ENCODE measurements at places on chromosomes 6 and 20. TPM values are rescaled to one million over a fixed set of nuclear protein-coding genes. Genes with fewer than 3 reads are reported as not detected.

The CST4 gene
- not detected for total RNA-seq

- H3K27ac ChIP-seq = no peak overlapping the region
- peak overlapping the region; percentile 74 for H3K4me3 ChIP-seq
- H3K27me3 ChIP-seq = peaks cover 26% of the 10 kb centered on the region
- DNase-seq = peak; percentile 5
These were observed 1.1 kb upstream of the SLC22A23 start for GRCh38 chr6:3457710-3458602.

DNA sequence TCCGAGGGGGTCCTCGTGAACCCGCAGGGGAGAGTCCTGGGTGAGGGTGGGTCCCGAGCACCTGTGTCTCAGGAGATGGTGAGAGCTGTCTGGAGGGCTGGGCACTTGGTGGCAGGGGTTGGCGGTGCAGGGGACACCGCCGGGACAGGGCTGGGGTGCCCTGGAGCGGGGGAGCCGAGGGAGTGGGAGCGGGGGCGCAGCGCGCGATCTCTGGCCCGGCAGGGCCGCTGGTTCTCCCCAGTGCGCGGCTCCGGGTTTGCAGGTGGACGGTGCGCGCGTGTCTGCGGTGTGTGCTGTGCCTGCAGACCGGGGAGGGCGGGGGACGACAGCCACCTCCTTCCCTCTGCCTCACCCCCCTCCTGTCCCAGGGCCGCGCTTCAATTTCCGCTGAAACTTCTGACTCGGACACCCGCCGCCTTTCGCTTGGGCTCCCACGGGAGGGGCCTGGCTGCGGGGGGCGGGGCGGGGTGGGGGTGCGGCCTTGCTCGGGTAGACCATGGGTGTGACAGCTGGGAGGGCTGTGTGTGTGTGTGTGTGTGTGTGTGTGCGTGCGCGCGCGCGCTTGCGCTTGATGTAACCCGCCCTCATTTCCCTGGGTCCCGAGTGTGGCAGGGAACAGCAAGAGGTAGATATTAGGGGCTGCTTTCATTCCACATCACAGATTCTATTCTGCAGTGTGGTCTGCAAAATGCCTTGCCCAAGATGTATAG lies 1.2 kb downstream of the TRIB3 start:
- peak overlapping the region; percentile 87 for H3K4me3 ChIP-seq
- peak; percentile 88 for DNase-seq
- H3K36me3 ChIP-seq = peaks cover 27% of the 10 kb centered on the region
- peaks cover 57% of the 10 kb centered on the region for H3K4me1 ChIP-seq

GRCh38 chr6:110484321-110484720 lies 7.9 kb upstream of the SLC22A16 start:
- no peaks in the 10 kb centered on the region for H3K4me1 ChIP-seq
- H3K36me3 ChIP-seq = no peaks in the 10 kb centered on the region
- H3K27me3 ChIP-seq = peaks cover 10% of the 10 kb centered on the region
- no peak overlapping the region for H3K27ac ChIP-seq

- H3K4me3 ChIP-seq = no peak overlapping the region
- no peaks in the 10 kb centered on the region for H3K4me1 ChIP-seq
- no peaks in the 10 kb centered on the region for H3K36me3 ChIP-seq
- no peaks in the 10 kb centered on the region for H3K27me3 ChIP-seq
These were observed 68.8 kb downstream of the PRL start for GRCh38 chr6:22227824-22228610.

The ITPA gene
- total RNA-seq = 66.0 TPM

DNA sequence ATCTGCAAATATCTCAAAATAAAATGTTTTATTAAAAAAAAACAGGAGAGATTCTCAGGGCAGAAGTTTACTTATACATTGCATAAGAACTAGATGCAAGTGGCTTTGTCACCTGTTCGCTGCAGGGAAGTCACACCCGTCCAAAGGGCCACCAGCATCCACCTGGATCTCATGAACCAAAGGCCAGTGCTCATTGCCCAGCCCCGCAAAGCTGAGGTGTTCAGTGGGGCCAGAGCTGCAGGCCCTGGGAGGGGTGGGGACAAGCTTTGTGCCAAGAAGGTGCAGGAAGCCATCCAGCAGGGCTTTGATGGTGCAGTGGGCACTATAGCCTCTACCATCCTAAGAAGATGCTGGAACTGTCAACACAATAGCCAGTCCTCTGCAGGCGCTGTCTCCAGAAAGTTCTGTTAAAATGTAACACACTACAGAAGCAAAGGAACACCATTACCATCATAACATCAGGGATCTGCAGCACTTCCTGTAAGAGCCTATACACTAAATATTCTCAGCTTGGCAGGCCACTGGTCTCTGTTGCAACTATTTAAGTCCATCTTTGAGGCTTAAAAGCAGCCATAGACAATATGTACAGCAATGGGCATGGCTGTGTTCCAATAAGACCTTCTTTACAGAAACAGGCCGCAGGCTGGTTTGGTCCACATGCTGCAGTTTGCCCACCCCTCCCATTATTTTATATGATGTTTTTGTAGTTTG lies 15.7 kb upstream of the CD93 start:
- H3K4me3 ChIP-seq = no peak overlapping the region
- no peaks in the 10 kb centered on the region for H3K27me3 ChIP-seq
- DNase-seq = no peak
- H3K4me1 ChIP-seq = no peaks in the 10 kb centered on the region

DNA sequence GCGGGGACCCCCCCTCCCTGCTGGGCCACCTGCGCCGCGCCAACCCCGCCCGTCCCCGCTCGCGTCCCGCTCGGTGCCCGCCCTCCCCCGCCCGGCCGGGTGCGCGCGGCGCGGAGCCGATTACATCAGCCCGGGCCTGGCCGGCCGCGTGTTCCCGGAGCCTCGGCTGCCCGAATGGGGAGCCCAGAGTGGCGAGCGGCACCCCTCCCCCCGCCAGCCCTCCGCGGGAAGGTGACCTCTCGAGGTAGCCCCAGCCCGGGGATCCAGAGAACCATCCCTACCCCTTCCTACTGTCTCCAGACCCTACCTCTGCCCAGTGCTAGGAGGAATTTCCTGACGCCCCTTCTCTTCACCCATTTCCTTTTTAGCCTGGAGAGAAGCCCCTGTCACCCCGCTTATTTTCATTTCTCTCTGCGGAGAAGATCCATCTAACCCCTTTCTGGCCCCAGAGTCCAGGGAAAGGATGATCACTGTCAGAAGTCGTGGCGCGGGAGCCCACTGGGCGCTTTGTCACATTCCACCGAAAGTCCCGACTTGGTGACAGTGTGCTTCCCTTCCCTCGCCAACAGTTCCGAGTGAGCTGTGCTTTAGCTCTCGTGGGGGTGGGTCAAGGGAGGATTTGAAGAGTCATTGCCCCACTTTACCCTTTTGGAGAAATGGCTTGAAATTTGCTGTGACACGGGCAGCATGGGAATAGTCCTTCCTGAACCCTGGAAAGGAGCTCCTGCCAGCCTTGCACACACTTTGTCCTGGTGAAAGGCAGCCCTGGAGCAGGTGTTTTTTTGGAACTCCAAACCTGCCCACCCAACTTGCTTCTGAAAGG lies 2.1 kb downstream of the VEGFA start:
- H3K4me1 ChIP-seq = peaks cover 48% of the 10 kb centered on the region
- peak; percentile 80 for DNase-seq
- H3K36me3 ChIP-seq = peaks cover 14% of the 10 kb centered on the region

The POM121L2 gene
- not detected for total RNA-seq

DNA sequence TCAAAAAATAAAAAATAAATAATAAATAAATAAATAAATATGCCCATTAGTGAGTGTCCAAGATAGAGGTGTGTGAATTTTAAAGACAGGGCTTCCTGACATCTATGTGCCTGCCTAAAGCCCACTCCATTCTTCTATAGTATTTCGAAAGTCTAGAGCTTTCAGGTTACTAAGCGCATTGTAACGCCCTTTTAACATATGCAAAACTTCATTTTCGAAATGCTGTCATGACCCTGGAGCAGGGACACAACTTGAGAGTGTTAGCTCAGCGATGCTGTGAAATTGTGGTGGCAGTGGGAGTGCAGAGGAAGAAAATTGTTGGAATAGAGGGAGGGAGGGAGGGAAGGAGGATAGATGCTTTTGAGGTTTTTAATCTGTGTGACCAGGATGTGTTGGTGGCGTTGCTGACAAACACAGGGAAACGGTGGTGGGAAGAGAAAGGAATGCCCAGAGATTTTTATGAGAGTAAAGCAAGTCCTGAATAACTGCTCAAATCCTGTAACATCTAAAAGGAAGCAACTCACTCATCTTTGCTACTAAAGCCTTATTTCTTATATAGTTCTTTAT lies 169.3 kb downstream of the ARID1B start:
- no peak overlapping the region for H3K27ac ChIP-seq
- no peaks in the 10 kb centered on the region for H3K36me3 ChIP-seq
- no peak for DNase-seq
- peaks cover 42% of the 10 kb centered on the region for H3K4me1 ChIP-seq
- no peaks in the 10 kb centered on the region for H3K27me3 ChIP-seq
- no peak overlapping the region for H3K4me3 ChIP-seq

DNA sequence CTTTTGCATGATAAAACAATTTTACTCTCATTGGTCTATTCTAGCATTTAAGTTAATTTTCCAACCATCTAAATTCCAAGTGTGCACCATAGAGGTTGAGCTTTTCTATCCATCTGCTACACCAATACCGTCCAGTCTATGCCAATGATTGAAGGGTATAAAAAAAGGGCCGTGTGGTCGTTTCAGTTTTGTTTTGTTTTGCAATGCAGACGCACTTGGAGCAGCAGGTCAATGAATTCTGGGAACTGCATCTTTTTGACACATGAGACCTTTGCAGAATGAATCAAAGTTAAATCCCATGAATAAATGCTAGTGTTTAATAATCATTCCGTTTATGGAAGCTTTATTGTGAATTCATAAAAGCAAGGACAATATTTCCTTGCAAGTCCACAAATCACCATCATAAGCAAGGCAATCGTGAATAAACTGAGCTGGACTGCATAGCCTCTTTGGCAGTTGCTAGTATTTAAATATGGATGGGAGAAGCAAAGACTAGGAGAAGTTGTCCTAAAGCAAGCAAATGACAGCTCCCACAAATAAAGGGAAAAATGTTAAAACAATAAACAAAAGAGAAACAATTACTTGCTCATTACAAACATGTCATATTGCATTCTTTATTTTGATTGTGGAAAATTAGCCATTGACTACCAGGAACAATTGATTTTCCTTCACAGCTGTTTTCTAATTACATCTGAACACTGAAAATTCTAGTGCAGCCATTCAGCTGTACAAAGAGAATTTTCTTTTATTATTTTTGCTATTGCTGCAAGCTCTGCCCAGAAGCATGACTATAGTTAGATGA lies 649.7 kb upstream of the GJE1 start:
- H3K4me3 ChIP-seq = peak overlapping the region; percentile 99
- no peak for DNase-seq
- H3K27me3 ChIP-seq = no peaks in the 10 kb centered on the region

DNA sequence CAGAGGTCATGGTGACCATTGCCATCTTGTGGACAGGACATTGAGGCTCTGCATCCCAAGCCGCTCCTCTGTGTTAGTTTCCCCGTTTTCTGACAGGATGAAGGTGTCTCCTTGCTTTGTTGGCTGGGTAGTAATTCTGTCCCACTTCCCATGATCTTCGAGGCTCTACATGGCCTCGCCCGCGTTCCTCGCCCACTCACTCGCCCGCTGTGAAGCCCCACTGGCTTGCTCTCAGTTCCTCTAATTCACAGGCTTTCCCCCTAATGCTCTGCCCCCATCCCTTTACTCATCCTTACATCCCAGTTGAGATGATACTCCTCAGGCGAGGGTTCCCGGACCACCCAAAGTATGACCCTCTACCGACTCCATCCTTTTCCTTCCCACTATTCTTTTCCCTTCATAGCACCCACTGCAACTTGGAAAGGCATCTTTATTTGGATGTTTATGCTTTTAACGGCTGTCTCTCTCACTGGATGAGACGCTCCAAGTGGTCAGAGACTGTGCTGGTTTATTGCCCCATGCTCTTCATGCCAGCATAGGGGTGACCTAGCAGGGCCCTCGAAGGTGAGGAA lies 511 bp upstream of the SLC35B2 start:
- no peaks in the 10 kb centered on the region for H3K27me3 ChIP-seq
- peak overlapping the region; percentile 77 for H3K4me3 ChIP-seq
- H3K4me1 ChIP-seq = peaks cover 64% of the 10 kb centered on the region
- peaks cover 15% of the 10 kb centered on the region for H3K36me3 ChIP-seq

The NMBR gene
- total RNA-seq = not detected

All from activated T-cell treated with anti-CD3 and anti-CD28 coated beads, Interleukin-2, amount 50 U/mL, for 72 hours (primary cell).